Sigmoid colon (tissue), 7 donors: ENCODE measurements at places on chromosomes 7 and 10.
A peak's percentile ranks its signal among the peaks of the same experiment; 100 is the strongest.

DNA sequence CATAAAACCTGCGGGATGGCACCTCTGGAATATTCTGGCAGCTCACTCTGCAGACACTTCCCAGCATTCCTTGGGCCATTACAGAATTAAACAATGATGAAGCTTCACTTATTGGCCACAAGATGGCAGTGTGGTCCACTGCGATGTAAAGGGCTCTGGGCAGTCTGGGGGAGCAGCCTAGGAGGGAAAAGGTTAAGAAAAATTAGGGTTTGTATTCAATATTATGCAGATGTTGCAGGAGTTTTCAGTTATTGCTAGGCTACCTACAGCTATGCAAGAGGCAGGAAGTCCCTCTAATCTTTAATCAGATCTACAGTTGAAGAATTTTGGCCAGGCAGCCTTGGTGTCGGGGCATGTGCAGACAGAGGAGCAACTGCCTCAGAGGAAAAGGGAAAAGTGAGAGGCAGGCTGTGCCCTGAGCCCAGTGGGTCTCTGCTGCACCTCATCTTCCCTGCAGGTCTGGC is 233.2 kb upstream of the PRSS1 start:
- no peak for DNase-seq

DNA sequence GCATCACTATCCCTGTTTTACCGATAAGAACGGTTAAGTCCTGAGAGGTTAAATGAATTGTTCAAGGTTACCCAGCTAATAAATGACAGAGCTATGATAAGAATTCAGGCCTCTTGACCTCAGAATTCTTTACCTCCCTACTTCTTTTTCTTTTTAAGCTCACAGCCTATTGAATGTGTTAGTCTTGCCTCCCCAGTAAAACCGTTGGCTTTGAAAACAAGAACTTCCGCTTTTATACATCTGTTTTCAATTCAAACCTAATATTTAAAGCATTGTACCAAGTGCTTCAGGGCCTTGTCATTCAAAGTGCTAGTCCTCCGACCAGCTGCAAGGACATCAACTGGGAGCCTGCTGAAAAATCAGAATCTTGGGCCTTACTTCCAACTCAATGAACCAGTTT is 15.6 kb downstream of the SEC31B start:
- no peak for DNase-seq

- DNase-seq: no peak
These were observed 18.5 kb downstream of the SHH start for GRCh38 chr7:155793720-155794119.

DNA sequence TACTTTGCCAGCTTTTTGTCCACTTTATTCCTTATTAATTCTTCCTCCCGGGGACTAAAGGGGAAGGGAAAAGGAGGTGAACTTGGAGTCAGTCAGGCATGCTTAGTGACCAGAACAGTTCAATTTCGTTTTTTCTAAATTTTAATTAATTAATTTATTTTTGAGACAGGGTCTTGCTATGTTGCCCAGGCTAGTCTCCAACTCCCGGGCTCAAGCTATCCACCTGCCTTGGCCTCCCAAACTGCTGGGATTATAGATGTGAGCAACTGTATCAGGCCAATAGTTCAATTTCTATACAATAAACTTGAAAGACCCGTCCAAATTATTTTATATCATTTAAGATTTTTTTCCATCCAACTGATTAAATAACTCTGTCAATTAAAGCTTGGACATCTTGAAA is 1.3 kb upstream of the SLF2 start:
- DNase-seq: no peak

DNA sequence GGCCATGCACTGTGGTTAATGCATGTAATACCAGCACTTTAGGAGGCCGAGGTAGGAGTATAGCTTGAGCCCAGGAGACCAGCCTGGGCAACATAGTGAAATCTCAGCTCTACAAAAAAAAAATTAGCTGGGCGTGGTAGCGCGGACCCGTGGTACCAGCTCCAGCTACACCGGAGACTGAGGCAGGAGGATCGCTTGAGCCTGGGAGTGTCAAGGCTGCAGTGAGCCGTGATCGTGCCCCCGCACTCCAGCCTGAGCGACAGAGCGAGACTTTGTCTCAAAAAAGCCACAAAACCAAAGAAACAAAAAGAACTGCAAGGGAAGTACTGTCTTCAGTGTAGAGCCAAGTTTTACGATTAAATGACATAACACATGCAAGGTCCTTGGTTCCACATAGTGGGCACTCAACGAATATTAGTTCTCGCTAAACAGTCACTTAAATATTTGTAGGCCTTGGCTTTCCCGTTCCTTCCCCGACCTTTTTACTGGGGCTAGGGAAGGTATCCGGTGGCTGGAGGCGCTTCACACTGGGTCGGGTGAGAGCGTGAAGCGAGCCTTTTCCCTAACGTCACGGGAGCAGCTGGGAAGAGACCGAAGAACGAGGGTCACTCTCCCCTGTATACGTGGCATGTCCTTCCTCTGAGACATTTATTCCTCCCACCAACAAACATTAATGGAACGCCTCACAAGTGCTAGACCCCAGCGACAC is 993 bp upstream of the SND1 start:
- peak; percentile 70 for DNase-seq
